ENCODE measurements at places on chromosomes 11 and 22.

GRCh38 chr11:73999581-74000306 is 9.1 kb downstream of the UCP3 start:
- DNase-seq = no peak

GRCh38 chr22:41377846-41378245 is 3.9 kb upstream of the TEF start:
- DNase-seq = no peak

DNA sequence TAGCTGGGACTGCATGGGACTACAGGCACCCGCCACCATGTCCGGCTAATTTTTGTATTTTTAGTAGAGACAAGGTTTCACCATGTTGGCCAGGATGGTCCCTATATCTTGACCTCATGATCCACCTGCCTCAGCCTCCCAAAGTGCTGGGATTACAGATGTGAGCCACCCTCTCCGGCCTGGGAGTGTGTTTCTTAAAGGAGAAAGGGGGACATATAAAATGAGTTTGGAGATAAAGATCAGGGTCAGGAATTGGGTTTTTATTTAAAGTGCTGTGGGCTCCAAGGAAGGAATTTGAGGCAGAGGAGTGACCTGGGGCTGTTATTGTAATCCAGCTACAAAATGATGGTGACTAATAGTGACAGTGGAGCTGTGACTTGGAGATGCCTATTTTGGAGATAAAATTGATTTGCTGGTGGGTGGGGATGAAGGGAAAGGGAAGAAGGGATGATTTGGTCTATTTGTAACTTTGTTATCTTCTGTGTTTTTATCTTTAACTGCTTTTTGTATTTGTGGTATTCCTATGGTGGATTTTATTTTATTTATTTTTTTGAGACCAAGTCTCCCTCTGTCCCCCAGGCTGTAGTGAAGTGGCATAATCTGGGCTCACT is 5.0 kb downstream of the CRKL start:
- no peak for DNase-seq

- no peak for DNase-seq
Observed at GRCh38 chr22:45036154-45036553, 26.3 kb upstream of the PHF21B start.

DNA sequence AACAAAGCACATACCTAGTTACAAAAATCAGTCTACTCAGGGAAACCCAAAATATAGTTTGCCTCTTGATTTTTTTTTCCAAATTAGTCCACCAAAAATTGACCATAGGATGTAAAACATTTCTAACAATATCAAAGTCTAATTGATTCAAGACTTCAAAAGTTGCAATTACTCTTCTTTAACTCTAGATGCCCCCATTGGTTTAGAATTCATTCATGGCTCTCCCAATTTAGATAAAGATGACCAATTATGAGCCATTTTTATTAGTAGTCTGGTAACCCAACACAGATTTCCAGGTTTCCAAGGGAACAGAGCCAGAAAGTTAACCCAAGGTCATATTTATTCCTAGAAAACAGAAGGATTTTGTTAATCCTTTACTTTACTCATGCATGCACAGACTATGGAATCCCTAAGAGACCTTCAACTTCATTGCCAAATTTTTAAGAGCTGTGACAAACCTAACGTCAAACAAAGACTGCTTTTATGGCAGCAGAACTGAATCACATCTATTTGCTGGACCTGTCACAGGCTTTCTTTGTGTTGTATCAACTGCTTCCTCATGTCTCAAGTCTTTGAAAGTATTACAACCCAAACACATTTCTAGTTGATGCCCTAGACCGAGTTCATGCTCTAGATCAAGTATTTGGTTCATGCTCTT is 55.3 kb downstream of the C22orf42 start:
- DNase-seq = no peak
